ENCODE measurements at places on chromosomes 4 and X.

DNA sequence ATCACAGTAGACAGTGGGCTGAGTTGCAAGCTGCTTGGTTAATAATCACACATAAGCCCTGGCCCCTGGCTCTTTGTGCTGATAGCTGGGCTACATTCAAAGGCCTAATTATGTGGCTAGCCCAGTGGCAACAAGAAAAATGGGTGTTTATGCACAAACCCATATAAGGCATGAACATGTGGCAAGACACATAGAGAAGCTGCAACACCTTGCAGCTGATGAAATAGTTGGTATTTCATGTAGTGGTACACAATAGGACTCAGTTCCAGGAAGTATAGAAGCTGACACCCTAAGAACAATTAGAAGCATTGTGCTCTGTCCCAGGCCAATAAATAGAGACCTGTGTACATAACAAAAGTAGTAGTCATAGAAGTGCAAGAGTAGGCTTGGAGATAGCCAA lies 14.6 kb upstream of the ZNF630 start:
- no peak for DNase-seq

DNA sequence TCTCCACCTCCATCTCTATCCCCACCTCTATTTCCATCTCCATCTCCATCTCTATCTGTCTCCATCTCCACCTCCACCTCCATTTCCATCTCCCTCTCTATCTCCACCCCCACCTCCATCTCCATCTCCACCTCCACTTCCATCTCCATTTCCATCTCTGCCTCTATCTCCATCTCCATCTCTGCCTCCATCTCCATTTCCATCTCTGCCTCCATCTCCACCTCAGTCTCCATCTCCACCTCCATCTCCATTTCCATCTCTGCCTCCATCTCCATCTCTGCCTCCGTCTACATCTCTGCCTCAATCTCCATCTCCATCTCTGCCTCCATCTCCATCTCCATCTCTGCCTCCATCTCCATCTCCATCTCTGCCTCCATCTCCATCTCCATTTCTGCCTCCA lies 40.8 kb upstream of the CHRNA9 start:
- DNase-seq: no peak

- DNase-seq: peak; percentile 7
Measured at GRCh38 chr4:128220286-128221235, 67.1 kb downstream of the PGRMC2 start.

DNA sequence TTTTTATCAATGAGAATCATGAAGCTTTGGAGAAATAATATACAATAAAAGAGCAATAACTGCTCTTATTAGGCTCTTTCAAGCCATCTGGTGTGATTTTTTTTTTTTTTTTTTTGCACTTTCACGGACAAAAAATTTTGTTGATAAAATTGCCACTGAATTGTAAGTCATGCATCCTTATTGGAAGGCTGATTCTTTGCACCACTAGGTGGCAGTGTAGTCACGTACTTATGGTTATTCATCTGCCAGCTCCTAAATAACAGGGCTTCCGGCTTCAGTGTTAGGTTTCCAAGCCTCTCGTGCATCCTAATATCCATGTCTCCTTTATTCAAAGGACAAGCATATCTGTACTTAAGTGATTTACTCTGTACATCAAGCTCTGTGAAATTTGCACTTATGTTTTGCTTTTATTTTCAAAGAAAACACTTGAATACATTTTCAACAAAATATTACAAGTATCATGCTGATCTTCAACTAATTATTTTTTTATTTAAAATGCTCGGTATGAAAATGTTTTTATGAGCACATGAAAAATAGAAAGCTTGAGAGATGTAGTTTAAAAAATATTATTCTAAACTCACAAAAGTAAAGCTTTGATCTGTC lies 1578.3 kb upstream of the TENM3 start:
- peak; percentile 92 for DNase-seq

DNA sequence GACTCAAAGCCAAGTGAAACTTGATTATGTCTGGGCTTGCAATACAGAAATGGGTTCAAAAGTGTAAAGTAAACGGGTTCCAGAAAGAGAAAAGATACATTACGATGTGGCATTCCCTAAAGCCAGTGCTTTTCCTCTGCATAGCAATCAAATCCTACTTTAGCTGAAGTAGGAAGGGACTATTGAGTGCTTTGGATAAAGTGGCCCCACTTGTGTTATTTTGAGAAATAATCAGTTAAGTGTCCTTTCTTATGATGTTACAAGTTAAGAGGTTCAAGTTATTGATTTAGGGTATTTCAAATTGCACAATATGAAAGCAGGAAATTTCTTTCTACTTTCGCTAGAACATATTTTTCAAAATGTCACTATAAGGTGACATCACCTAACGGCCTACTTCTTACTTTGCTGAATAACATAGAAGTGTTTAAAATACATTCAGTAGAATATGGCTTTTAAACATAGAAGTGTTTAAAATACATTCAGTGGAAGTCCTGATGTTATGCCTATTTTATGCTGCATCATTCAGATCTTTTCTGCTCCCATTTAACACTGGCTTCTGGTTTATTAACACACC lies 235.2 kb downstream of the DTHD1 start:
- no peak for DNase-seq

DNA sequence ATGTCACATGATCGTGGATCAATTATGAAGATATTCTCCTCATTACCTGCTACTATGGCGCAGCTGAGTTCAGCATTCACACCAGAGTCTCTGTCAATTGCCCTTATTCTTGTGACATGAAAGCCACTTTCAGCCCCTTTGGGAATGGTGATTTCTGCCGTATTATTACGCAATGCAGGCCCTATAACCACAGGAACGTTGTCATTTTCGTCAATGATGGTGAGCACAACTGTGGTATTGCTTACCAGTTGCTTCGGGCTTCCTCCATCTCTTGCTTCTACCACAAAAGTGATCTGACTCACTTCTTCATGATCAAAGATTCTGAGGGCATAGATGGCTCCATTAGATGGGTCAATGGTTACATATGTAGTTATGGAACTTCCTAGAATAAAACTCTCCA lies 2.1 kb downstream of the PCDH18 start:
- DNase-seq: no peak

DNA sequence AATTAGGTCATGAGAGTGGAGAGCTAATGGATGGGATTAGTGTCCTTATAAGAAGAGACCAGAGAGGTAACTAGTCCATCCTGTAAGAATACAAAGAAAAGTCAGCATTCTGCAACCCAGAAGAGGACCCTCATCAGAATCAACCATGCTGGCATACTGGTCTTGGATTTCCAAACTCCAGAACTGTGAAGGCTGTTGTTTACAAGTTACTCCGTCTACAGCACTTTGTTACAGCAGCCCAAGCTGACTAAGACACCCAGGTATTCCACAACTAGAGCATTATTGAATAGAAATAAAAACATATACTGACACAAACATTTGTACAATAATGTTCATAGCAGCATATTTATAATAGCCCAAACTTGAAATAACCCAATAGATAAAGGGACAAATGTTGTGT lies 9.2 kb downstream of the TMEM156 start:
- no peak for DNase-seq

DNA sequence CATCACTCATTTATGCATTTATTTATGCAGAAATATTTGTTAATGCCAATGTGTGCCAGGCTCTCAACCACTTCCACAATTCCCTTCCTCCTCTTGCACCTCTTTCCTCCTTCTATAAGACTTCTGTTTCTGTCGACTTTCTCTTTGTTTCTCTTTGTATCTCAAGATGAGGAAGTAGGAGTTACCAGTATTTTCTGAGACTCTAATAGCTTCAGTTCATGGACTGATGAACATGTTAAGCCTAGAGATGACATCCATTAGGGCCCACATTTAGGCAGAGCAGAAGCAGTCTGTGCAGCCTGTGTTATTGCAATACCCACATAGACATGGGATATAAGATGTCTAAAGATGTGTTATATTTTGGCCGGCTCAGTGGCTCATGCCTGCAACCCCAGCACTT lies 241.8 kb upstream of the SMIM31 start:
- no peak for DNase-seq

DNA sequence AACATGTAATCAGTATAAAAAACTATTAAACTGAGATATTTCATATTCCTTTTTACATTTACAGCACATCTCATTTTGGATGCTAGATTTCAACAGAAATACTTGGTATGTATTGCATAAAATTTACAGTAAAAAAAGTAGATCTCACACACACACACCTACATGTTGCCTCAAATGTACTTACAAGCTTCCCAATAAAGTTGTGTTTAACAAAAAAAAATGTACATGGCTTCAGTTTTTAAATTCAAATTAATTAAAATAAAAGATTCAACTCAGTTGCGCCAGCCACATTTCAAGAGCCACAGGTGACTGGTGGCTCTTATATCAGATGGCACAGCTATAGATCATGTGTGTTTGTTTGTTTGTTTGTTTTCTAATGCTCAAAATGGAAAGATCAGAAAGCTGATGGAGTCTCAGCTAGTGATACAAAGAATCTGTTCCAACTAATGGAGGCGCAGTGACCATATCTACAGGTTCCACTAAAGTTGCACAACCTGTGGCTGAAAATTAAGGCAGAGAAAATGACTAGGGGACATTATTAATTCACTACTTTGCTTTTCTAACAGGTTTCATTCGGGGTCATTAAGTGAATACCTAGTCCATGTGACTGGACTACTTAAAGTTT lies 45.0 kb downstream of the RBM47 start:
- DNase-seq: no peak

DNA sequence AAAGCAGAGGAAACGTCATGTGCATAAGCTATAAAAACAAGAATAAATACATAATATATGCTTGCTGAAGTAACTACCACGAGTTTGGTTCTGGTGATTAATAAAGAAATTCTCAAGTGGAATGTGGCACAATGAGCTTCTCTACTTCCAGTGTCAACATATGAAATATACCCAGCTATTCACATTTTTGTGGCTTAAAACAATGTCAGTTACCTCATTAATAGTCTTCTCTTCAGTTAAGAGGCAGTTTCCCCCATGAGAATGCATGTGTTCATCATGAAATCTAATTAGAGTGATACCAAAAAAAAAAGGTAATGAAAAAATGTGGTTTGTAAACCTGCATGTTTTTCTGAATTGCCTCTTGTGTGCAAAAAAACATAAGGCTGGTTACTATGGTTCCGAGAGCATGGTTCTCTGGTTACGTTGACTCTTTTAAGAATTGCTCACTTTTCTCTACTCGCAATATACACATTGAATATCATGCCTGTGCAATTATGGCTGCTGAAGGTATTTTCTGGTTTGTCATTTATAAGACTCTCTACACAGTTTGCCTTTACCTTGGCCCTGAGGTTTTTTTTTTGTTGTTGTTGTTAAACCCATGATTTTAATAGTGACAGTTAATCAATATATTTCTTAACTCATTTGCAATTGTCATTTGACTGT lies 108.2 kb downstream of the PCDH7 start:
- DNase-seq: no peak

- DNase-seq: no peak
Measured at GRCh38 chr4:67883458-67883857, 344 bp downstream of the TMPRSS11D start.

GRCh38 chrX:39301036-39301435 lies 499.8 kb downstream of the MID1IP1 start:
- DNase-seq: no peak

DNA sequence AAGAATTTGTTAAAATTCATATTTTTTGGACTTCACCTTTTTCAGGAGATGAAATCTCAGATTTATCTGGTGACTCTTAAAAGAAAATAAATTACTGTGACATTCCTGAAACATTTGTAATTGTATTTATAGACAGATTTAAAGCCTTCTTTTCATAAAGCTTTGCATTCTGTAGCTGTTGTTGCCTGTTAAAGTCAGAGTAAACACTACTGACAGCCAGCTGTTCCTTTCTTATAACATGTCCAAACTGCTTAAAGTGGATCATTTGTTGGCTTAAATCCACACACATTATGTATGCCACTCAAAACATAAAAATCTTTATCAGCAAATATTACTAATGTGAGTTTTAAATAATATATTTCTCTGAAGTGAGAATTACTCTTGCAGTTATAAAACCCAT lies 157.5 kb downstream of the TECRL start:
- DNase-seq: no peak

- no peak for DNase-seq
Measured at GRCh38 chr4:172096786-172097185, 283.6 kb downstream of the GALNTL6 start.

GRCh38 chr4:158578476-158578875 lies 56.8 kb downstream of the RXFP1 start:
- peak; percentile 3 for DNase-seq

GRCh38 chr4:1463927-1464540 lies 57.8 kb upstream of the NKX1-1 start:
- DNase-seq: no peak

GRCh38 chr4:5213087-5213595 lies 161.9 kb downstream of the STK32B start:
- DNase-seq: no peak

GRCh38 chr4:61575796-61576195 lies 375.7 kb downstream of the ADGRL3 start:
- no peak for DNase-seq

- DNase-seq: no peak
Measured at GRCh38 chr4:170248029-170248428, 158.3 kb upstream of the AADAT start.

GRCh38 chr4:95091272-95091671 lies 333.5 kb downstream of the BMPR1B start:
- no peak for DNase-seq

DNA sequence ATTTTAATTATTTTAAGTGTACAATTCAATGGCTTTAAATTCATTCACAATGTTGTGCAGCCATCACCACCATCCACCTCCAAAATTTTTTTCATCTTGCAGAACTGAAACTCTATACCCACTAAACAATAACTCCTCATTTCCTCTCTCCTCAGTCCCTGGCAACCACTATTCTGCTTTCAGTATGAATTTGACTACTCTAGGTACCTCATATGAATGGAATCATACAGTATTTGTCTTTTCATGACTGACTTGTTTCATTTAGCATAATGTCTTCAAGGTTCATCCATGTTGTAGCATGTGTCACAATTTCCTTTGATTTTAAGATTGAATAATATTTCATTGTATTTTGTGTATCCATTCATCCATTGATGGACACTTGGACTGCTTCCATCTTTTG lies 46.9 kb downstream of the KIF4A start:
- DNase-seq: no peak

- DNase-seq: no peak
Measured at GRCh38 chr4:159205466-159205865, 102.6 kb downstream of the RAPGEF2 start.

GRCh38 chr4:118772081-118772766 lies 63.7 kb downstream of the SEC24D start:
- DNase-seq: peak; percentile 17

DNA sequence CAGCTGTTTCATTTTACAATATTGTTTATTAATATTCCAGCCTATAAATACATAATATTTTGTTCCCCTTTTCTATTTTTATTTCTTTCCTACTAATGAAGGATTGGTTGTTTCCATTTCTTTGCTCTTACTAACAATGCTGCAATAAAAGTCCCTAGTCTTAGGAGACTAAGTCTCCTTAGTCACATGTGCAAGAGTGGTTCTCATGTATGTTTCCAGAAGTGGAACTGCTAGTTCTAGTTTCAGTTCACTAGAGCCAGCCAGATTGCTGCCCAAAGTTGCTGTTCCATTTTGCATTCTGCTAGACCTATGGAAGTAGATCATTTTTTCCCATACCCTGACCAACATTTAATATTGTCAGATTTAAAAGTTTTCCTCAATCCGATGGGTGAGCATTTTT lies 44.3 kb downstream of the CNGA1 start:
- no peak for DNase-seq

GRCh38 chr4:10893395-10893794 lies 208.8 kb upstream of the CLNK start:
- DNase-seq: no peak

- DNase-seq: no peak
Measured at GRCh38 chr4:17276776-17277175, 235.1 kb downstream of the QDPR start.

GRCh38 chrX:36401774-36402173 lies 482.2 kb downstream of the CFAP47 start:
- no peak for DNase-seq

All from COR-L47 (cell line).